ENCODE measurements at places on chromosomes 5 and 9.

DNA sequence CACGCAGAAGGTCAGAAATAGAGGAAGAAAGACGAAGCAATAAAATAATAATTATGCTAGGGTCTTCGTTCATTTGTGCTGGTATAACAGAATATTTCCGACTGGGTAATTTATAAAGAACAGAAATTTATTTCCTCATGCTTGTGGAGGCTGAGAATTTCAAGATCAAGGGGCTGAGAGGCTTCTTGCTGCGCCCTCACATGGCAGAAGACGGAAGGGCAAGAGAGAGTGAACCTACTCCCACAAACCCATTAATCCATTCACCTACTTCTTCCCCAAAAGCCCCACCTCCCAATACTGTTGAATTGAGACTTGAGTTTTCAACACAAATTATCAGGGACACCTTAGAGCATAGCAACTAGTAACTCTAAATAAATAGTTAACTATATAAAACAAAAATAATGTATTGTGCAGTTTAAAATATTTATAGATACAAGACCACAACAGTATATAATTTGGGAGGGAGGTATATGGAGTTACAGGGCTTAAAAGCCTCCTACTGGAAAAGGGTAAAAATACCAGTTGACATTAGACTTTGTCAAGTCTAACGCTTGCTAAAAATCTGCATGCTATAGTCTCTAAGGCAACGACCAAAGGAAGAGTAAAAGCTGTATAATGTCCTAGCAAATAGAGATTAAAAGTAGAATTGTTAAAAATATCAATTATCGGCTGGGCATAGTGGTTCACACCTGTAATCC is 40.3 kb upstream of the NAA35 start:
- DNase-seq = no peak

- DNase-seq = no peak
Measured at GRCh38 chr9:99919930-99920329, 13.5 kb downstream of the STX17 start.

GRCh38 chr9:16821344-16821743 is 49.1 kb downstream of the BNC2 start:
- DNase-seq = no peak

DNA sequence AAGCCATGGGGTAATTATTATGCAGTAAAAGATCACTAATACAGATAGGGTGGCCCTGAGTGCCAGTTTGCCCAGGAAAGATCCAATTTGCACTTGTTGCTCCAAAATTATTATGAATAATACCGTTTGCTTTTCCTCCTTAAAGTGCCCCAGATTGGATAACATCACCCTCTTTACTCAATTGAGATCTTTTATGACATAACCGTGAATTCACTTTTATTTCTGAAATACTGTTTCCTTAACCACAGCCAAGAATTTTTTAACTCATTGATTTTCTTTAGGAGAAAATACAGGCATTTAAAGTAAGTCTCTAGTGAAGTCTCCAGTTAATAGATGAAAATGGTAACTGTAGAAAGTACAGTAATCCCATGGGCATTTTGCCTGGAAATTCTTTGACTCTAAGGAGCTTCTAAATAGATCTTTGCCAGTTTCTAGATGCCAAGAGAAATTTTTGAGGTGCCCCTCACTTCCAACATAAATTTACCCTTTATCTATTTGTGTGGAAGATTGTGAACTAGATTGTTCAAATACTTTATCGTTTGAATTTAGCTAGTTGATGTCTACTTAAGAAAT is 99.2 kb downstream of the UHRF2 start:
- DNase-seq = no peak

- no peak for DNase-seq
Measured at GRCh38 chr5:95605786-95606185, 14.1 kb upstream of the GPR150 start.

DNA sequence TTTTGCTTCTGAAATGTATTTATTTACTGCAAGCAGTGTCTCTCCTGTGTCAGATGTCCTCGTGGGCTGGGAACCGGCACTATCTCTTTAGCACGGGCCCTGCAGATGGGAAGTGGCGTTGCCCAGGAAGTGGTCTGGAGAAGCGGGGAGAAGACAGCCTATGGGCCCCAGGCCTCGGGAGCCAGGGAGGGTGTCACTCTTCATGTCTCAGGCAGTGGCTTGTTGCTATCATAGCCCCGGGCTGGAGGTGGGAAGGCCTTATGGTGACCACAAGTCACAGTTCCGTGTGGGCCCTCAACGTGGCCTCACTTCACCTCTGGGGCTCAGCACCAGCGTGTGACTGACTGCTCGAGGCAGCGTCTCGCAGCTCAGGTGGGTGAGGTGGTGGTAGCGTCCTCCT is 41.4 kb downstream of the SYK start:
- no peak for DNase-seq

DNA sequence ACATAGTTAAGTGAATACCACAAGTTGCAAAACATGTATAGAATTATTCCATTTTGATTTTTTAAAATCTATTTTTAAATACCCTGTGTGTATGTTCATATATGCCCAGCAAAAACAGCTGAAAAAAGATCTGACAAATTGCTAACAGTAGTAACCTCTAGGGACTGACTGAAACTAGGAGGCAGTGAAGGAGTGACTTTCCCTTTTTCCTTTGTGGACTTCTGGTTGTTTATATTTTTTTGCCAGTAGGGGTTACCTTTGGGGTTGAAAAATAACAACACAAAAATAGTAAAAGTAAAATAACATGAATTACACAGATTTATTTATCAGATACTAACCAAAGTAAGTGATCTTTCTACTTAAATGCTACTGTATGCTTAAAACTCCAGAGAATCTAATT is 2.9 kb downstream of the MEGF9 start:
- DNase-seq = no peak

- DNase-seq = no peak
Measured at GRCh38 chr9:131605770-131606590, 60.7 kb downstream of the PRRT1B start.

DNA sequence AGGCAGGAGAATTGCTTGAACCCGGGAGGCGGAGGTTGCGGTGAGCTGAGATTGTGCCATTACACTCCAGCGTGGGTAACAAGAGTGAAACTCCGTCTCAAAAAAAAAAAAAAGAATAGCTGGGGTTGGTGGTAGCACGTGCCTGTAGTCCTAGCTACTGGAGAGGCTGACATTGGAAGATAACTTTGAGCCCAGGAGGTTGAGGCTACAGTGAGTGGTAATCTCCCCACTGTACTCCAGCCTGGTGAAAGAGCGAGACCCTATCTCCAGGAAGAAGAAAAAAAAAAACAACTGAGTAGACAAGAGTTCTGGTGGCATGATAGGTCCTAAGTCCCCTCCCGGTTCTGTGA is 26.3 kb downstream of the GOLGA2 start:
- DNase-seq = no peak

DNA sequence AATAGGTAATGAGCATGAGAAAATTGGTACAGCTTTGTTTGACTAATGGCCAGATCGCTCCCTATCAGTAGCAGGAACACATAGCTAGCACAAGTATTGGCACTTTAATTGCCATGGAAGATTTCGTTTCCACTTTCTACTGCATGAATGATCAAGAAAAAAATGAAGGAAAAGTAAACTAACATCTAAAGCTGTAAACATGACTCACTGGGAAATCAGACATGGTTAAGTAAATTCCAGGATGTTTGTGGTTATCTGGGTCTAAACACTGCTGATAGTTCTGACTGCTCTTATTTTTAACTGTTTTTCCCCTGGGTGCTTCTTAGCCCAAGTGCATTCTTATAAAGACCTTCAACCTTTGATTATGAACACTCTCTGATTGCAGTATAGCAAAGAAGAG is 388.9 kb downstream of the NR2F1-AS1 start:
- DNase-seq = peak; percentile 75

DNA sequence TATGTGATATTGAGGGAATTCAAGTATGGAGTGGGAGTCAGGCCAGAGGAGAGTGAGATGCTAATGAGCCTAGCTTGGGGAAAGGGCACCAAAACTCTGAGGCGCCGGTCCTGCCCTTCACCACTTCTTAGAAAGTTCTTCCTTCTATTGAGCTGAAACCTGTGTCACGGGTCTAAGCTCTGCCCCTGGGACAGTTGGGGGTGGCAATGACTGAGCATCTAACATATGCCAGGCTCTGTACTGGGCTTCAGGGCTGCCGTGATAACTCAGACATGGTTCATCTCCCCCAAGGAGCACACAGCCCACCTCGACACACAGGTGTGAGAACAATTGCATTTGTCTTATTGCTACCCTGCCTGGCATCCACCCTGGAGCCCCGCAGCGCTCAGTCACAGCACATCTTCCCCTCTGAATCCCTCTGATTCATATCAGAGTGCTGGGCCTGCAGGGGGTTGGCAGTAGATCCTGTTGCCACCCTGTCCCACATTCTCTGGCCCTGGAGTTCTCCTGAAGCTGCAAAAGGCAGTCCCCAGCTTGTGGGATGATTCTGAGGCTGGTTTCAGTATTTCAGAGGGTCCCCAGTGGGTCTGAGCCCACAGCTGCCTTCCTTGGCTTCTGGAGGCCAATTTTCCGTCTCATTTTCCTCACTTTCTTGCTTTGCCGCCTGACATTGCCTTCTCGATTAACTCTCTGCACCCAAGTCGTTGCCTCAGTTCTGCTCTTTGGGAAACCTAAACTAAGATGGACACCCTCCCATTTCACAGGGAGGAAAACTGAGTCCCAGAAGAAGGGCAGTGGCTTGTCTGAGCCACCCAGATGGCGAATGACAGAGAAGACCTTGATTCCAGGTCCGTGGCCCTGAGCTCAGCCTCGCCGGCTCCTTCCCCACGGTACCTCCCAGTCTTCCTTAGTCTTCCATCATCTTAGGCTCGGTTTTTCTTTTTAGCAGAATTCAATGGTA is 42.5 kb downstream of the ALG2 start:
- no peak for DNase-seq

DNA sequence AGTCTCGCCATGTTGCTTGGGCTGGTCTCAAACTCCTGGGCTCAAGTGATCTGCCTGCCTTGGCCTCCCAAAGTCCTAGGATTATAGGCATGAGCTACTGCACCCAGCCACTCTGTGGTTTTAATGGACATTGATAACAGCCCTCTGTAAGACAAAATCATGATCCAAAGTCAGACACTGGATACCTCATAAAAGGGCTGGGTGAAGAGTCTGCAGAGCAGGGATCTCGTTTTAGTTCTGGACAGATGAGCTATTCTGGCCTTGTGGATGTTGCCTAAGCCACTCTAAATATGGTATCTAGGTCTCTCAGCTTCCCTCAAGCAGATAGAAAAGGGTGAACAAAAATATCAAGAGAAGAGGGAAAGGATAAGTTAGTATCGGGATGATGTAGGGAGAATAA is 133.4 kb upstream of the OSMR start:
- DNase-seq = no peak

DNA sequence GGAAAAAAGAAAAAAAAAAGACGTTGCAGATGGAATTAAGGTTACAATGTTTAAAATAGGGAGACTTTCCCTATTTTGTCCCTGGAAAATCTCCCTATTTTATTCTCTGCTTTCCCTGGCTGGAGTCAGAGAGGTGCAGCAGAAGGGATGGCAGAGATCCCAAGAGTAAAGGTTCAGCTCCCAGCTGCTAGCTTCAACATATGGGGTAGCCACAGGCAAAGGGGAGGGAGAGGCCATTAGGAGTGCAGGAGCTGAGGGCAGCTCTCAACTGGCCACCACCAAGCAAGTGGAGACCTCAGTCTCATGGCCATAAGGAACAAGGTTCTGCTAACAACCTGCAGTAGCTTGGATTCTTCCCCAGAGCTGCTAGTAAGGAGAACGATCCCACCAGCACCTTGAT is 367.0 kb upstream of the DAP start:
- no peak for DNase-seq

GRCh38 chr5:36242534-36243485 is 1.1 kb upstream of the NADK2 start:
- no peak for DNase-seq

- DNase-seq = no peak
Measured at GRCh38 chr9:29214690-29215253, 1641.5 kb upstream of the C9orf72 start.

DNA sequence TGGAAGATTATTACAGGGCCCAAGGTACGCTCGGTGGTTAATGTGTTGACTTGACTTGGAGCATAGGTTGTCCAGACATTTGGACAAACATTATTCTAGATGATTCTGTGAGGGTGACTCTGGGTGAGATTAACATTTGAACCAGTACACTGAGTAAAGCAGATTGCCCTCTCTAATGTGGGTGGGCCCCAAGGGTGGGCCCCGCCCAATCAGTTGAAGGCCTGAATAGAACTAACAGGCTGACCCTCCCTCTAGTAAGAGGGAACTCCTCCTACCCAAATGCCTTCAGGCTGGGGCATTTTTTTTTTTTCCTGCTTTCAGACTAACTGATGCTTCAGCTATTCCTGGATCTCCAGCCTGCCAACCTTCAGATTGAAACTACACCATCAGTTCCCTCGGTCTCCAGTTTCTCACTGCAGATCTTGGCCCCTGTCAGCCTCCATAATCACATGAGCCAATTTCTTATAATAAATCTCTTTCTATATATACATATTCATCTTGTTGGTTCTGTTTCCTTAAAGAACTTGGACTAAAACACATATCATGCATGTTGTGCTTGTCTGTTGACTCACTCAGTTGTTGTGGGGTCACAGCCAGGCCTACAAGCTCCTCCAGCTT is 338.1 kb upstream of the BRINP1 start:
- no peak for DNase-seq

- no peak for DNase-seq
Measured at GRCh38 chr5:180742727-180743126, 2.9 kb upstream of the OR2Y1 start.

DNA sequence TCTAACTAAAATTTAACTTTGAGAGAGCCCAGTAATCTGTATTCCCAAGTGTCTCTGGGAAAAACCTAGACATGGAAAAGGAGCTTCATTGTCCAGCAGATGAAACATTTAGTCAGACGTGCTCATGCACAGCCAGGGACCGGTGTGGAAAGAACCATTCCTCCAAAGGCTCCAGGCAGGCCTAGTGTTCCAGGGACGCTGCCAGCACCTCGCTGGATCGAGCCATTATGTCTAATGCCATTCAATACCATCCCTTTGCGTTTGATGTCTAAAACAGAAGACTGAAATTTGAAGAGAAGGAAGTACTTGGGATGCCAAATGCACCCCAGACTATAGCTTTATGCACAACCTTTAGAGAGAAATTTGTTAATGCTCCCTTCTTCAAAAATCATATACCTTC is 1.4 kb upstream of the CHSY3 start:
- DNase-seq = no peak
